AG09309 (cell line): ENCODE measurements at places on chromosomes 12 and 14.

GRCh38 chr12:77571127-77571526 lies 259.6 kb upstream of the NAV3 start:
- no peak for DNase-seq

DNA sequence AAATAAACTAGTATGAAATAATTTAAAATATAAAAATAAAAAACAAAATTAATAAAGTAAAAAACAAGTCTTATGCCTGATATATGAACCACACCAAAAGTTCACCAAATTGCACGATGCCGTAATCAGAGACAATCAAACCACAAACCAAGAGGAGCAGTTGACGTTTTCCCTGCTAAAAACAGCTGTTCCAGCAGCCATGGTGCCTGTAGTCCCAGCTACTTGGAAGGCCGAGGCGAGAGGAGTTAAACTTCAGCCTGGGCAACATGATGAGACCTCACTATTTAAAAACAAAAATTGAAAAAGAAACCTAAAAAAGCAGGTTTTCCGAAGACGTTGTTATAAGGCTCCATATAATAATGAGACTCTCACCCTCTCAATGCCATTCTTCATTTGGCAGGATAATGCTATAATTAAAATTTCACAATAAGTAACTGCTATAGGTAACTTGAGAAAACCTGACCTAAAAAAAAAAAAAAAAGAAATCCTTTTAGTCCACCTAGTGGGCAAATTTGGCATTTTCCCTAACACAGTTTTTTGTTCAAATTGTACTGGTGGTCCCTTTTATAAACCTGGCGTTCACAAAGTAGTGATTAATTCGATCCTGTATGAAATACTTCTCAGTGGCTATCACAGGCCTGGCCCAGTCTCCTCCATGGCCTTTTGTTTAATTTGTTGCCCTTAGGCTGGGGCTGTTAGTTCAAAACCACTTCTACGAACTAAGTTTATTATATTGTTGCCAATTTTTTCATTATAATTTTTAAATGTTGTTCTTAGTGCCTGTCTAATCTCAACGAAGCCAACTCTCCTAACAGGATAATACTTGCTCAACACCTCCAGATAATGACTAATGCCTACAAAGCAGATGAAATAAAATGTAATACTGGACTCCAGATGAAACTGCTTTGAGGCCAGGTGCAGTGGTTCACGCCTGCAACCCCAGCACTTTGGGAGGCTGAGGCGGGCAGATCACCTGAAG lies 62.1 kb downstream of the TNFAIP2 start:
- no peak for DNase-seq

DNA sequence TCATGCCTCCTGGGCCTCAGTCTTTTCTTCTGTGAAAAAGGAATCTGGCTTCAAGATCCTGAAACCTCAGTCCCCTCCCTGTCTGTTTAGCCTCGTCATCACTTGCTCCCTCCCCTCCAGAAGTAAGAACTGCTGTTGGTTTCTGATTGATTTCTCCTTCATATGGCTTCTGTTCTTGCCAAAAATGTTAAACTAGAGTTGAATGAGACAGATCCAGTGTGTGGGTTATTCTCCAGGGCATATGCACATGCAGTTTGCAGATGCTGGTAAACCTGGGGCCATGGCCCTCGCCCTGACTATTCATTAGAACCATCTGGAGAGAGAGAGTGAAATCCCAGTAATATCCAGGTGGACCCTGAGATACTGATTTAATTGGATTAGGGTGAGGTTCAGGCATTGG lies 175.1 kb downstream of the TMEM132C start:
- DNase-seq, result no peak

GRCh38 chr12:127941332-127941731 lies 325.6 kb upstream of the TMEM132C start:
- DNase-seq, result no peak

DNA sequence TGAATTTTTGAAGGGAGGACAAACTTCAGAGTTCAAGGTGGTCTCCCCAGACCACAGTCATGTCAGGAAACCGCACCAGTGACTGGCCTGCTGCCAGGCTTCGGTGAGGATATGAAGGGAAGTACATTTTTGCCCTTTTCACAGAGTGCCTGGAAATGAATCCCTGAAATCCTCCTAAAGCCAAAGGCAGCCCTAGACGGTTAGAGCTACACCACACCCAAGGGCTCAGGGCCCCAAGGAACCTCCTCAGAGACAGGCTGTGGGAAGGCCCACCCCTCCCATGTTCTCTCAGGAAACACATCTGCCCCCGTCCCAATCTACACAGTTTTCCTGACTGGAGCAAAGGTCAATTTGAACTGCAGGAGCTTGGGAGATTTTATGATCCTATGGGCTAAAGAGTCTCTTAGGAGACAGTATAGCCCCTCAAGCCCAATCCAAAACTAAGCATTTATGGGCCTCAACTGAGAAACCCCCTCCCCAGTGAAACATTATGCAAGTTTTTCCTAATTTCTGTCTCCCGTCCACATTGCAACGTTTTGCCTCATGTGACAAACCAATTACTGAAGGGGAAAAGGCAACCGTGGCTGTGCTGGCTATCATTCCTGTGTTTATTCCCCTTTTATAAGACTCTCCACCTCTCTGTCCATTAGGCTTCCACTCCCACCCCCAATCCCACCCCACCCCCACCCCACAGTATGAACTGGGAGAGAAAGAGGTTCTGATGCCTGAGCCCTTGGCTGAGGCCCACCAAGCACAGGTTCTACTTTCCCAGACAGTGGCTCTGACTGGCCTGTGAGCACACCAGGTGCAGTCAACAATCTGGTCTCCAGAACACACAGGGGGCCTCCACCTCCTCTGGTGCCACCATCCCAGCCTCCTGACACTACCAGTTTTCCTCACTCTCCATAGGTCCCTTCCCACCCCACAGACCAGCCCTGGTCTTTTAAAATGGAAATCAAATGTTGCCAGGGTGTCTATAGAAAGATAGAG lies 9.6 kb upstream of the RNASE1 start:
- no peak for DNase-seq

DNA sequence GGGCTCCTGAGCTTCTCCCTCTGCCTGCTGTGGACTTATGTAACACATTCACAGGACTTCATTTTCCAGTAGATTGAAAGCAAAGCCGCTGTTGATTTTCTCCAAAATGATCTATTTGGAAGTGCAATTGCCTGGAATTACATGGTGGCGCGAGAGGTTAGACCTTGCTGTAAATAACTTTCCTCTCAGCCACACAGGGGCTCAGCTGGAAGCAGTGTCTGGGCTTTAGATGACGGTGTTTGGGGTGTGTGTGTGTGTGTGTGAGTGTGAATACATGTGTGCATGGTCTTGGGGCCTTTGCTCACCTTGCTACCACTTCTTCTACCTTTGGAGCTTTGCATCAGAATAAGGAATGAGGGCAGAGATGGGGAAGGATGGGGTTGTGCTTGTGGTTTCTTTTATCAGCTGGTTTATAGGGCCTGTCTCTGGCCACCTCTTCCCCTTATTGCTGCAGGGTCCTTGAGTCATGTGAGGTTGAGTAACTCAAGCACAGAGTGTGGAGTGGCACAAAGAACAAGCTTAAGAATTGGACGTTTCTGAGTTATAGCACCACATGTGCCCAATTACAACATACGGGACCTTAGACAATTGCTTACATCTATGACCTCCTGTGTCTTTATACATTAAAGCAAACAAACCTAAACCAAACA lies 280.6 kb downstream of the NRXN3 start:
- no peak for DNase-seq

- DNase-seq, result no peak
Measured at GRCh38 chr14:20837831-20838230, 35.2 kb upstream of the RNASE1 start.

GRCh38 chr12:54042970-54043853 lies 10.4 kb downstream of the HOXC5 start:
- DNase-seq, result no peak

GRCh38 chr12:10207136-10207535 lies 5.5 kb upstream of the GABARAPL1 start:
- no peak for DNase-seq
